ENCODE measurements at places on chromosomes 4 and X.

DNA sequence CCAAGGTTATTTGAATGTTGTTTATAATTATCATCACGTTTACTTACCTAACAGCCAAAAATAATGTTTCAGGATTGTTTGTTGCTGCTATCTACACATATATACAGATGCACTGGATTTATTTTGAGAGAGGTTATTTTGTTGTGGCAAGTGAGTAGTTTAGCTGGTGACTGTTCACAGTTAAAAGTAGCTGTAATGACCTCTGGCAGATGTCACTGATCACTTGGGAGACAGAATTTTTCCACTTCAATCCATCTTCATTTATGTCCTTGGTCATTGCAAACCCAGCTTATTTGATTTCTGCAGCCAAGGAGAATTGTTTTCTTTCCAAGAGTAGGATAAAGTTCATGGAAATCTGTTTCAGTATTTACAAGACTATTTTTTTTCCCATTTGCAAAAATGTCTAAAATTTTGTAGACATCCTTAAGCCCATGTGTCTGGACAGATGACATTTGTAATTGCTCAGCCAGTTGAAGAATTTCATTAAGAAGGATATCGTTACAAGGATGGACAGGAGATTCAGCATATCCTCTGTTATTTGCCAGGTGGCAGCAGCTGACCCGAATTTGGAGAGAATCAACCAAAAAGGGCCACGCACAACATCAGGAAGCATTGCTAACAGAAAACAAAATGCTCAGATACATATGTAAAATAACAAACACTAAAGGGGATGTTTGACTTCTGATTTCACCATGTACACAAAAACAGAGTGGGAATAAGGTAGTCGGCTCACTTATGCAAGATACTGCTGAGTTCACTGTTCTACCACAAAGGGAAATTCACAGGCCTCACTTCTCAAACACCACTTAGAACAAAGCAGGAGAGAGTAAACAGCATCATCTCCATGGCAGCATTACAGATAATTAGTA lies 64.5 kb downstream of the GPRIN3 start:
- DNase-seq, result no peak

DNA sequence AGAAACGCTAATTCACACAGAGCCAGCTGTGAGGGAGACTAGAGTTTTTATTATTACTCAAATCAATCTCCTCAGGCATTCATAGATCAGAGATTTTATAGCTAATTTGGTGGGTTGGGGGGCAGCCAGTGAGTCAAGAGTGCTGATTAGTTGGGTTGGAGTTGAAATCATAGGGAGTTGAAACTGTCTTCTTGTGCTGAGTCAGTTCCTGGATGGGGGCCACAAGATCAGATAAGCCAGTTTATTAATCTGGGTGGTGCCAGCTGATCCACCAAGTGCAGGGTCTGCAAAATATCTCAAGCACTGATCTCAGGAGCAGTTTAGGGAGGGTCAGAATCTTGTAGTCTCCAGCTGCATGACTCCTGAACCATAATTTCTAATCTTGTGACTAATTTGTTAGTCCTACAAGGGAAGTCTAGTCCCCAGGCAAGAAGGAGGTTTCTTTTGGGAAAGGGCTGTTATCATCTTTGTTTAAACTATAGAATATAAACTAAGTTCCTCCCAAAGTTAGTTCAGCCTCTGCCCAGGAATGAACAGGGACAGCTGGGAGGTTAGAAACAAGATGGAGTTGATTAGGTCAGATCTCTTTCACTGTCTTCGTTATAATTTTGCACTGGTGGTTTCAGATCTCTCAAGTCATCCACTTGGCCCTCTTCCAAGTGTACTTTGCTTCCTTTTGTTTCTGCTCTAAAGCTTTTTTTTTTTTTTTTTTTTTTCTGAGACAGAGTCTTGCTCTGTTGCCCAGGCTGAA lies 5.4 kb upstream of the NAA11 start:
- no peak for DNase-seq

GRCh38 chr4:26237916-26238315 lies 82.9 kb upstream of the RBPJ start:
- no peak for DNase-seq

DNA sequence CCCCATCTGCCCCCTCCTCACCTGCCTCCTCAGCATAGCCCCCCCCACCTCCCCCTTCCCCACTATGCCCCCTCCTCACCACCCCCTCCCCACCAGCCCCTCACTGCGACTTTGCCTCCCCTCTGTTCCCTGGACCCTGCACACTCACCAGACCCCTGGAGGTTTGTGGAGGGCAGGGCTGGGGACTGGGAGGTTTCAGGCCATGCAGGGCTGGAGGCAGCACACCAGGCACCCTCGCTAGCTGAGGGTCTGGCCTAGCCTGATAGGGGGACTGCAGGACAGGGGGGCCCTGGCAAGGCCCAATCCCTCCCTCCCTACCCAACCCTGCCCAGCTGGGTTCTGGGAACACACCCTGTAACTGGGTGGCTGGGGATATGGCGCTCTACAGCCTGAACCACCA lies 28.0 kb downstream of the TACC3 start:
- no peak for DNase-seq

- no peak for DNase-seq
These were observed 43.2 kb downstream of the RGS12 start for GRCh38 chr4:3335982-3336381.

DNA sequence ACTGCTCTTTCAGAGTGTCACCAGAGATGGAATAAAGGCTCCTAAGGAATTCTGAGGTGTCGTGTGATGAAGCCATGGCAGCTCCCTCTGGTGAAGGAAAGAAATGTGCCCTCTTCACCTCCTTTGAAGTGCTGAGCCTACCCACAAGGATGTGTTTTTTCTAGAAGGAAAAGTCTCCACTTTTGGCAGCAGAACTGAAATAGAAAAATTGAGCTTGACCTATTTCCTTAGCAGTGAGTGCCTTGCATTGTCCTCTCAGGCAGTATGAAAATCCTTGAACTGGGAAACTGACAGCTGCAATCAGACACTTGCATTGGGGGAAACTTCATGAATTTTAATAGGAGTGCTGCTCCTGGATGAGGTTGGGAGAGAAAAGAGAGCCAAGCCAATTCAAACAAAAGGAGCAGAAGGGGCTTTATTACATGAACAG lies 95.2 kb downstream of the DCLK2 start:
- peak; percentile 61 for DNase-seq

DNA sequence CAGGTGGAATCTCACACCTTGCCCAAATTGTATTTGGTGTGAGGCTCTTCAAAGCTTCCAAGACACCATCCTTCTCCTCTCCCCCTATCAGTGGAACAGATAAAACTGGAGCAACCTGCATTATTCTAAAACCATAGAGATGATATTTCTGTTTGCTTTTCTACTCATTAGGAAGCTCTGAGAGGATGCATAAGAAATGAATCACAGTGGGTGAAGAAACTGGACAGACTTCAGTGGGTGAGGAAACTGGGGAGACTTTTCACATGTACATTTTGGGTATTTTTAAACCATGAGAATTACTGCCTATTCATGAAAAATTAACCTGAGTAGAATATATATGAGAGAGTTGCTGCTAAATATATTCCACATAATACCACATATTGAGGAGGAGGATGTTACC lies 16.4 kb downstream of the HAND2 start:
- no peak for DNase-seq

- DNase-seq, result peak; percentile 77
These were observed 388.4 kb upstream of the SPOCK3 start for GRCh38 chr4:167622481-167623240.

DNA sequence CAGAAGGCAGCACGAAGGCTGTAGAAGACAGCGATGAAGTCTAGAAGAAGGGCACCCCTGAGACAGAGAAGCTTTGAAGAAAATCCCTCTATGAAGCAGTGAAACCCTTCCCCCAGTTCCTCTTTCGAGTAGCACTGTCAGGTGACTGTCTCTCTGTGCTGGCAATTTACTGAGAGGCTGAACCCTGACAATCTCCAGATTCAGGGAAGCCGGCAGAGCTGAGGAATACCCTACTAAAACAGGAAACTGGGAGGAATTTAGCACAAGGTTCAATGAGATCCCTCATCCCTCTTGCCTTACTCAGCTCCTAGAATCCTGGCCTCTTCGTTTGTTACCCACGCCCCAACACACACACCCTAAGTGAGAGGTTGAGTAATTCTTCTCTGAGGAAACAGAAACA lies 239.7 kb upstream of the NOCT start:
- peak; percentile 48 for DNase-seq

- DNase-seq, result no peak
These were observed 2.1 kb downstream of the PITX2 start for GRCh38 chr4:110620691-110621327.

DNA sequence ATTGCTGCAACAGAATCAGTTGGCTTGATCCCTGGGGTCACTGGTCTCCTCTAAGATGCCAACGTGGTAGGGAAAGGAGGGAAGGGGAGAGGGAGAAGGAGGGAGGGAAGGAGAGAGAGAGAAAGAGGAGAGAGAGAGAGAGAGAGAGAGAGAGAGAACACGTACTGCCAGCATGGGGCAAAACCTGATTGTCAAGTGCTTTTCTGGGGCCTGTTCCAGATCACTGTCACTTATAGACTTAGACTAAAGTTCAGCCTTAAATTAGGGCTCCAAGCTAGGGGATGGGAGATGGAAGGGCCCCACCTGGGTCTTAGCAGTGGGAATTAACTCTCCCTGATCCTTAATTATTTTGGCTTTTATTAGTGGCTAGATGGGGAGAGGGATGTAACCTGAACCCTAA lies 12.9 kb downstream of the SHROOM4 start:
- no peak for DNase-seq

DNA sequence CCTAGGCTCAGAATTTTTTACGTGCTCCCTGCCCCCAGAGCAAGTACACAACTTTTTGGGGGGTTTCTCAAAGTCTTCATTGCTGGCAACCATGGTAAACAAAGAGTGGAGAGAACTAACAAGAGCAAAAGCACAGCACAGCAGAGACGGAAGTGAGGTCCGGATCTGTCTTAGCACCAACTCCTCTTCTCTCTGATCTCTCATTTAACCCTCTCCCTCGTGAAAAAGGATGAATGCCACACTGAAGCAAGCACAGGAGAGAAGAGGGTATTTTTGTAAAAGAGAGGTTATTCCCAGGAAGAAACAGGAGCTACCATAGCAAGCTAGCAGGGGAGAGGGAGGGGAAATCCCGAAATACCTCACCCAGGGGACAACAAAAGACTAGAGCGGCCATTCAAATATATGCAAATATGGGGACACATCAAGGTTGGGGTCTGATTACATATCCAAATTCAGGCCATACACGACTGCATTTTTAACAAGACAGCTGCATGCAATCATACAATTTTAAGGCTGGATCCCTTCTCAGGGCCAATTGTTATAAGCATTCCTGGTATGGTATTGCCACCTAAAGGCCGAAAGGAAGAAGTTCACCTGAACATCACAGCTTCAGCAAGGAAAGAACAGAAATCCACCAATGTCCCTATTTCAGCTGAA lies 46.6 kb downstream of the CD40LG start:
- peak; percentile 32 for DNase-seq

- DNase-seq, result no peak
These were observed 853.4 kb downstream of the STIM2 start for GRCh38 chr4:27714073-27714472.

DNA sequence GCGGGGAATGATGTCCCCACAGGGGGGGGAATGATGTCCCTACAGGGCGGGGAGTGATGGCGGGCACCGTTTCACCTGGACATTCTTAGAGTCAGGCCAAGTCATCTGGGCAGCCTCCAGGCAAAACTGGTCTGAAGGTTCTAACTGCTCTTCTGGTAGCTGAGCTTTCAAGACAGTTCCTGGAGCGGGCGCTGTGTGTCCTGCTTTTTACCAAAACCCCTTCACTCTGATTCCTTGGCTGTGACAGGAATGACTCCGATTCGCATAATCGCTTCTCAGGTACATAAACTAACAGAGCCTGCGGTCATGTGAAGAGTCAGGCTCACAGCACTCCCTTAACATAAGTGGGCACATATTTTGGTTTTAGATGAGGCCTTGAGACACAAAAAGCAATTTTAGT lies 836.0 kb downstream of the TRIML1 start:
- no peak for DNase-seq

- no peak for DNase-seq
These were observed 17.8 kb upstream of the EDNRA start for GRCh38 chr4:147463065-147463464.

GRCh38 chrX:1163231-1163630 lies 49.2 kb downstream of the CRLF2 start:
- DNase-seq, result no peak

DNA sequence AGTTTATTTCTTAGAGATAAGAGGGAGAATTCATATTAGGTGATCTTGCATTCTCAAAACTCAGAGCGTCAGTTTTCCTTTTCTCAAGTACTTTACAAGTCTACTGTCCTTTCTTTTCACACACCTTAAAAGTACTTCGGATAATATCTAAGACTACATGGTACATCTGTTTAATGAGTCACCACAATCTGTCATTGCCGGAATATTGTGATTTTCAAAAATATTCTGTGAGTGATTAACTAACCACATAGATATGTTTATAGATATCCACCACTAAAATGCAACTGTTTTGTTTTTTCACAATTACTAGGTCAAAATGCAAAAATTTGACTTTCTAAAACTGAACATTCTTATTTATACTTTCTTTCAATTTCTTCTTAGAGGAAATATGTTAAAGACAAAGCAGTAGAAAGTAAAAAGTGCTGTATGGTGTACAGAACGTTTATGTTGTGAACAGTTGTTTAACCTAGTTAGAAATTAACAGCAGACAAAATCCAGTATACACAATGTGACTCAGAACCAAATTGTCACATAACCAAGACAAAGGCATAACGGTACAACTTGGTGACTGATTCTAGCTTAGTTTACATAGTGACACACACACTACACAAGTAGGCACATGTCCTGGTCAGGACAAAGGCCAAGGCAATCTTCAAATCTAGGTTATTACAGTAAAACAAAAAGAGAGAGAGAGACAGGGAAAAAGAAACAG lies 482.9 kb downstream of the NAF1 start:
- DNase-seq, result no peak

GRCh38 chrX:19579485-19579884 lies 64.2 kb upstream of the MAP3K15 start:
- DNase-seq, result no peak
